Stimulated activated CD4-positive, alpha-beta T cell treated with anti-CD3 and anti-CD28 coated beads, Interleukin-4, amount 100 ng/mL, for 4 hours (primary cell): ENCODE measurements at places on chromosomes 13 and 19.

DNA sequence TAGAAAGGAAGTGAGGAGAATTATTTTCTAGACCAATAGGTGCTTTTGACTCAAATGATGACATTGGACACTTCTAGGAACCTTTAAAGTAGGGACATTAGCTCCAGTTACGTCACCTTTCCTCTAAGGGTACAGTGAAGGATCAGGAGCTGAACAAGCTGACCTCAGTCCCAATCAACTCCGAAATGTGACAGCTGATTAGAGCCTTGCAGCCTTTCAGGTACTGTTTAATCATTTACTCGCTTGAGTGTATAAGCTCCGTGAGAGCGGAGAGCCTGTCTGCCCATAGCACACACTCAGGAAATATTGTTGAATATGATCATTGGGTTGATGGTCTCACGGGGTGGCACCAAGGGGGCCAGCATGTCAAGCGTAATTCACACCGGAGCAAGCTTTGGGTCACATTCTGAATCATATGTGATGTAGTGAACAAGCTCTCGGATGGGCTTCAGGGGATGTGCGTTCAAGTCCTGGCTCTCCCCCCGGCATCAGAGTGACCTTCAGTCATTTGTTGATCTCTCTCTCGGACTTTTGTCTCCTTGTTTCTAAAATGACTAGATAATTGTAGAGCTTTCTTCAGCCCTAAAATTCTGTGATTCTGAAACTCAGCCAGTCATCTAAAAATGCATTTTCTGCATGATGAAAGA, 141.9 kb downstream of the ZIC5 start:
- DNase-seq, result no peak

DNA sequence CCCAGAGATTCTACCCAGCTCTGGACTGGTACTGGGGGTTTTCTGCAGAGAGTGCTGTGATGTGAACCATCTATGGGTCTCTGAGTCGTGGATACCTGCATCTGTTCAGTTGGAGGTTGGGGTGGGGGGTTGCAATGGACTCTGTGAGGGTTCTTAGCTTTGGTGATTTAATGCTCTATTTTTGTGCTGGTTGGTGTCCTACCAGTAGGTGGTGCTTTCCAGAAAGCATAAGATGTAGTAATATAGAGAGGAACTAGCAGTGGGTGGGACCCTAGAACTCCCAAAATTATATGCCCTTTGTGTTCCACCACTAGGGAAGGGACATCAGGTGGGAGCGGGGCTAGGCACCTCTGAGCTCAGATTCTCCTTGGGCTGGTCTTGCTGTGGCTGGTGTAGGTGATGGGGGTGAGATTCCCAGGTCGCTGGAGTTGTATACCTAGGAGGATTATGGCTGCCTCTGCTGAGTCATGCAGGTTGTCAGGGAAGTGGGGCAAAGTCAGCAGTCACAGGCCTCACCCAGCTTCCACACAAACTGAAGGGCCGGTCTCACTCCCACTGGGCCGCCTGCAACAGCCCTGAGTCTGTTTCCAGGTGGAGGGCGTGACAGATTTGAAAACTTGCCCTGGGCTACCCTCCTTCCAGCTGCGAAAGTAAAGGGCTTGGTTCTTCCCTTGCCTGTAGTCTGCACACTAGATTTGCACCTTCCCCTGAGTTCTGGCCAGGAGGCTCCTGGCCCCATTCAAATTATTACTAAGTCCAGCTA, 573.0 kb upstream of the SLITRK1 start:
- DNase-seq, result no peak

- no peak for DNase-seq
Measured at GRCh38 chr19:48553676-48554384, 1.9 kb downstream of the SULT2B1 start.

DNA sequence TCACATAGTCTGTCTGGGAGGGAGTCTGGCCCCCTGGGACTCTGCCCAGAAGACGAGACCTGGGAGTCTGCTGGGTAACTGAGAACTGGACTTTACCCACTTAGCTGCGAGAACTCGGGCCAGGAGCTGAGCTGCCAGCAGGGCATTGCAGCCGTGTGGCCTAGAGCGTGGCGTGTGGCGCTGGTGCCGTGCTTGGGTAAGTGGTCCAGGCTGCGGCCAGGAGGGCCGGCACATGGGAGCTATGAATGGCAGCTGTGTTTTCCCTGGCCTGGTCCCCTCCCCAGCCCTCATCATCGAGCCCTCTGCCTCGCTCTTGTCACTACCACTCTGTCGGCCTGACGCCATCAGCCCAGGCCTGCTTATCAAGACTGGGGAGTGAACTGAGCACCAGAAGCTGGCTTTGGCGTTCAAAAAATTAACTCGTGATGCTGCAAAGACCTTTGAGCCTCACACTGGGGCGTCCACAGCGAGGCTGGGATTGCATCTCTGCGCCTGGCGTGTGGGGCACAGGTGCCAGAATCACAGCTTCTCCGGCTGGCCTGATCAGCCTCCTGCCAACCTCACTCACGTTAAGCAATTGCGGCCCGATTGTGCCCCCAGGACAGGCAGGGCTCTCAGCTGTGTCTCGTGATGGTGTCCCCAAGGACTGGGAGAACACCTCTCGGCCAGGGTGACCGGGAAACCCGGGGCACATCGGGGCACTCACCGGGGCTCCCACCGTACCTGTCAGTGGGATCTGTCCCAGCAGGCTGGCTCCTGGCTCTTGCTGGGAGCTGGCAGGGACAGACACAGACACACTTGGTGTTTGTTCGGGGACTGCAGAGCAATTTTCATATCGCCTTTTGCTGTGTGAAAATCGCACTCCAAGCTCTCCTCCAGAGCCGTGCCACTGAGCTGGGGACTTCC, 85.9 kb downstream of the KDM4B start:
- DNase-seq, result no peak

DNA sequence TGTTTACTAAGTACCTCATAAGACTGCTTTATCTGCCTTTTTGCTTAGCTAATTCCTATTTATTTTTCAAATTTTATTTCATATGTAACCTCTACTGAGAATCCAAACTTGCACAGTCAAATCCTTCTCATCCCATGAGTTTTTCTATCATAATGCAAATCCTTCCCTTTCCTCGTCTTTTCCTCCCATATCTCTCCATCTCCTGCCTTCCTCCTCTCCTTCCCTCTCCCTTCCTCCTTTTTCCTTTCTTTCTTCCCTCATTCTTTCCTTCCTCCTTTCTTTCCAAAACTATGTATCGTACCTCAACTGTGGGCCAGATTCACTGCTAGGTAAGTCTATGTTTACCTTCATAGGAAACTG, 201.4 kb upstream of the TMTC4 start:
- no peak for DNase-seq

DNA sequence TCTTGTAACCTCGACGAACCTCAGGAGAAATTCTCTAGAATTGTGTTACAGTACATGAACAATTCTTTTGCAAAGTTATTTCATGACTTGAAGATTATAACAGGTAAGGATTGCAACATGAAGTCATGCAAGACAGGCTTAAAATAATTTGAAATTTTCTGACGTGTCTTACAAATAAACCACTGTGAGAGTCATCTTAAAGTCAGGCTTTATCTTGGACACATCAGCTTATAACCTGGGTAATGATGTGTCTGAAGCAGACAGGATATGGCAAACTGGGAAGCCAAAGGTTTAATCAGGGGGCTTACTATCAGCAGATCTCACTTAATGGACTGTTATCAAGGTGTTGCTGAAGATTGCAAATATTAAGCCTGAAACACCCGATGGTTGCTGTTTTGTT, 407.8 kb downstream of the KLF5 start:
- no peak for DNase-seq

DNA sequence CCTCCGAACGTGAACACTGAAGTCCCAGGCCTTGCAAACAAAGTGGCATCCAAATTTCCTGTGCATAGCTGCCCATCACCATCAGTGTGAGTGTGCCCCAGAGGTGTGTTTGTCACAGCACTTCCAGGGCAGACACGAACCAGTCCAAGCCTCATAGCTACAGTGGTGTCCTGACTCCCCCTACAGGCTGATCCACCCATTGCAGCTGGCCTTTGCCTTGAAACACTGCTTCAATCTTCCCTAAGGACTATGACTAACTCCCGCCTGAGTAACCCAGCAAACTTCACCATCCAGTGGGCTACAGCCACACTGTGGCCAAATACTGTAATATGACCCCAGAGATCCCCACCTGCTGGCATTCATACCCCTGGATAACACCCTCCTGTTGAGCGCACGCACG, 3.9 kb downstream of the ZNF266 start:
- DNase-seq, result peak; percentile 21

- DNase-seq, result no peak
Measured at GRCh38 chr19:16915135-16915534, 26.3 kb downstream of the F2RL3 start.

DNA sequence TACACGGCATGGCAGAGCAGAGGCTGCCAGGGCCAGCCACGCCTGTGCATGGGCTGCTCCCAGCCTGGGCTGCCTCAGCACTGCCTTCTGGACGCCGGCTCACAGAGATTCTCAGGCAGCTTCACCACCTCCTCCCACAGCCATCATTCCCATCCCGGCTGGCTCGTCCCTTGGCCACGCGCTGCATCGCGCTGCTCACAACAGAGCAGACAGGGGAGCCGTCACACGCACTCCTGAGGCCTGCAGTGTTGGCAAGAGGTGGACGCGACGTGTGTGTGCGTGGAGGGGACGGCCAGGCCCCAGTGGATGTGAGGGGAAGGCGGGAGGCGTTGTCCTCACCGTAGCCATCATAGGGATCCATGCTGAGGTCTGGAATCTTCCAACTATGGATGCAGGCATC, 7.6 kb upstream of the PRKD2 start:
- DNase-seq, result no peak

DNA sequence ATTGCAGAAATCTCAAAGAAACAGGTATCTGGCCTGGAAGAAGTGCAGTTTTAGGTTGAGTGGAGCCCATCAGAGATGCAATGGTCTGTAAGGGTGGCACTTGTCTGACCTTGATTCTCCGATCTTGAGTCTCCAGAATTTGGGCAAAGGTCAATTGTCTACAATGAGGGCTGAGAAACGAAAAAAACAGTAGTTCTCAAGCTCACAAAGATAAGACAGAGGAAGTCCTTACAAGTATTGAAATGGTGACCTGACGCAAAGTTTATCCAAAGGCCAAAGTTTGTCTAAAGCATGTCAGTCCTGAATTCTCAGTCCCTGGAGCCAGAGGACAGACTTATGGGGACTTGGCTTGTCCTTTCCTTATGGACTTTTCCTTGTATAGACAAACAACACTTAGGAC, 40.3 kb downstream of the CYSLTR2 start:
- no peak for DNase-seq

DNA sequence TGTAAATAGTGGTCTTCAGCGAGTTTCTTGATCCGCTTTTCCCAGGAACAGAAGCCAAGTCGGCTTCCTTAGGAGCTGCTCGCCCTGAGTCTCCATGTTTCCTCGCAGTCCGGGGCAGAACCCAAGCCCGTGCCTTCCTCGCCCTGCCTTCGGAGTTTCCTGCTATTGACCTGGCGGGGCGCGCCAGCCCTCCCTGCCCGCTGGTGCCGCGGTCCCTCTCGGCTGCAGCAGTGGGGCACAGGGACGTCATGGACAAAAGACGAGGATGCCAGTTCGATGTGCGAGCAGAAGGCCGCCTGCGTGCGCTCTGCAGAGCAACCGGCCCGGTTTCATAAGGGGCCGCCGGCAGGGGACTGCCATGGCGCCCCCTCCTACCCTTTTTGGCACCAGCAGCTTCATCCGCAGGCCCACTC, 156.6 kb downstream of the TM9SF2 start:
- DNase-seq, result peak; percentile 8

DNA sequence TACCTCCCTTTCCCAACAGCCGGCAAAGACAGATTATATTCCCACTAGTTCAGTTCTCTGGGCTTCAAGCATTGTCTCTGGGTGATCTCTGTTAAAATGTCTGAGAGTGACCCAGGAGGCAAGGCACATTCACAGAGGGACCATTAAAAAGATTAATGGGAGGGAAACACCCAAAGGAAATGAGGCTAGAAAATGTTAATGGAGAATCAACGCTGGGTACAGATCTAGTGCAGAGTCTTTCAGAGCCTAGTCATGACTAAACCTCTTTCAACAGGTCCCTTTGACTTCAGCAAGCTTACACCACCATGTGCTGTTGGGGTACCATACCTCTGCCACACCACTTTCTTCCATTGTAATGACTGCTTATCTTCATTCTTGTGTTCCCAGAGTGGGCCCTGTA, 358.6 kb downstream of the DCT start:
- no peak for DNase-seq

GRCh38 chr13:59409634-59410200, 754.0 kb downstream of the DIAPH3 start:
- DNase-seq, result no peak

DNA sequence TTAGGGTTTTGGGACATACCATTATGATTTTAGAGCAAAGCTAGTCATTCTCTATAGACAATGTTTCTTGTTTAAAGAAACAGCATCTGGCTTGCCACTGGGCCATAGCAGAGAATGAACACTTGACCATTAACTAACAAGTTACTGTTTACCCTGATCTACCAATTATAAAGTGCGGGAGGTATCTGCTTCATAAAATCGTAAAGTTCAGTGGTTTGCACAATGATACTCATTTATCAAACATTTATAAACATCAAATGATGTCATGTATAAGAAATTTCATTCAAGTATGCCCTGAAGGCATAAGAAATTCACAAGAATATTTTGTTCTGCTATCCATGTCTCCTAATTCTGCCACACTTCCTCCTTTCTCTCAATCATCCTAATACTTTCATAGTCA, 139.2 kb downstream of the PCDH20 start:
- DNase-seq, result no peak

- no peak for DNase-seq
Measured at GRCh38 chr19:36196249-36196648, 18.2 kb downstream of the ZNF565 start.

GRCh38 chr13:47437406-47437805, 540.6 kb upstream of the HTR2A start:
- DNase-seq, result no peak

DNA sequence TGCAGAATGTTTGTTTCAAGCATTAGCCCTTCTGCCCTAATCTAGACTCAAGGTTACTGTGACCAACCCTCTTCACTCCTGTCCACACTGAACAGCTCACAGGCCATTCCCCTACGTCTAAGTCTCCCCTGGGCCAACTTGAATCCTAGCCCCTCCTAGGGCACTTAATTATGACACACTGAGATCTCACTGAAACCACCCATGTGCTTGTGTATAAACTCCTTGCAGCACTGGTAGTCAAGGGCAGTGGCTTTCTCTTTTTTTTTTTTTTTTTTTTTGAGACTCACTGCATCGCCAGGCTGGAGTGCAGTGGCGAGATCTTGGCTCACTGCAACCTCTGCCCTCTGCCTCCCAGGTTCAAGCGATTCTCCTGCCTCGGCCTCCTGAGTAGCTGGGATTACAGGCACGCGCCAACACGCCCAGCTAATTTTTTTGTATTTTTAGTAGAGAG, 1.9 kb upstream of the AKT2 start:
- DNase-seq, result no peak

DNA sequence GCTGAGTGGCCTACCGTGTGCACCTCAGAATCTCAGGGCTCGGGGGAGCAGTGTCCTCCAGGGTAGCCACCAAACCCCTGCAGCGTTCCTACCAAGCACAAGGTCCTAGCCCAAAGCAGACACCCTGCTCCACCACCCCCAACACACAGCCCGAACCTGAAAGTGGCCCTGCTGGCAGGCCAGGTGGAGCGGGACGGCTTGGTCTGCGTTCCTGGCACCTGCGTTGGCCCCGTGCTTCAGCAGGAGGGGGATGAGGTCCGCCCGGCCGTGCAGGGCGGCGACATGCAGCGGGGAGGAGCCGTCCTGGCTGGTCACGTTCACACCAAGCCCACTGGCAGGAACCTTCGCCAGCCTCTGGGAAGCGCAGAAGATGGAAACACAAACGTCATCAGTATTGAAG, 26.5 kb downstream of the PDCD5 start:
- no peak for DNase-seq

GRCh38 chr19:32808236-32808635, 61.3 kb downstream of the SLC7A9 start:
- no peak for DNase-seq
